Stimulated activated CD4-positive, alpha-beta T cell treated with anti-CD3 and anti-CD28 coated beads, Interleukin-1b, Interleukin-23, amount 100 ng/mL, for 1 hour (primary cell): ENCODE measurements at places on chromosomes 5 and 9.

DNA sequence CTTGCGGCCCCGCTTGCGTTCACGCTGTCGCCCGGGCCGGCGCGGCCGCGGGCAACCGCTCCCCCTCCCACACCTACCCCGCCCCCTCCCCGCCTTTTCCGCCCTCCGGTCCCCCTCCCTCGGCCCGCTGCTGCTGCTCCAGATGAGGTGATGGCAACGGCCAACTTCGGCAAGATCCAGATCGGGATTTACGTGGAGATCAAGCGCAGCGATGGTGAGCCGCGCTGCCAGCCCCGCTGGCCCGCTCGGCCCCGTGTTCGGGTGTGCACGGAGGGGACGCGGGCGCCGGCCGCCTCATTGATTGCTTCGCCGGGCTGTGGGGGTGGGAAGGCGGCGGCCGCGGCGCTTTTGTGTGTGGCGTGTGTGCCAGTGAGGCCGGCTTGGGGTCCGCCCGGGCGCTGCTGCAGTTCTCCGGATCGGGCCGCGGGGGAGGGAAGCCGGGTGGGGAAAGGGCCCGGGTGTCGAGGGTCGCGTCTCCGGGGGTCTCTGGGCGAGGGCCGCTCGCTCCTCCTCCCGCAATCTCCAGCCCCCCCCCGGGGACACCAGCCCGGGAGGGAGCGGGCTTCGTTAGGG lies 403 bp downstream of the KIF2A start:
- DNase-seq, result no peak

DNA sequence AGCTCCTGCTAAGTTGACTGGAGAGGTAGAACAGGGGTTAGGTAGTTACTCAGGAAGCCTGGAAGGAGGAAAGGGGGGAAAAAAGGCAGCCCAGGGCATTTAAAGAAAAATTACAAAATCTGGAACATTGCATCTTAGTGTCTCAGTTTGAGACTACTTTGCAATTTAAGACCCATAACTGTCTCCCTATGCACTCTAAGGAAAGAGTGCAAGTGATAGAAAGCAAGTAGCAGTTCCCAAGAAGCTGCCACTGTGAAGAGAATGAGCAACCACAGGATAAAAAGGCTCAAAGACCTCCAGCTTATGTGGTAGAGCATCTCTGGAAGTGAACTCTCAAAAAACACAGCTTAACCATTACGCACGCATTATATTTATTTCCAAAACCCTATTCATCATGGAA lies 141.8 kb downstream of the SLCO4C1 start:
- no peak for DNase-seq

GRCh38 chr5:62268792-62269191 lies 37.2 kb upstream of the KIF2A start:
- DNase-seq, result no peak

DNA sequence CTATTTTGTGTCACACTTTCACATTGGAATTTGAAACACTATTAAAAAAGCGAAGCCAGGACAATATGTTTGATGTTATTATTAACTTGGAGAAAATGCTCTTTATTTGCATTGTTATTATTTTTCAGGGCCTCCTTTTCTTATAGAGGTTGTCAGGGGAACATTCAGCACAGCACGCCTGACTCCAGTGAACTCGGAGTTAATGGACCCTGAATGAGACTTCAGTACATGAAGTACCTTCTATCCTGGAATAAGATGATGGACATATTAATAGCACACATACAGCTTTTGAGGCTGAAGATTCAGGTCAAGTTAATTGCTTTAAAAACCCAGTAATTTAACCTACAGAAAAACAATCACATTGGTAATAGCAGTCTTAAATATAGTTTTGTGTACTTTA lies 652.9 kb downstream of the SEMA5A start:
- DNase-seq, result no peak

- DNase-seq, result no peak
Measured at GRCh38 chr5:67195406-67196275, 958 bp downstream of the CD180 start.

DNA sequence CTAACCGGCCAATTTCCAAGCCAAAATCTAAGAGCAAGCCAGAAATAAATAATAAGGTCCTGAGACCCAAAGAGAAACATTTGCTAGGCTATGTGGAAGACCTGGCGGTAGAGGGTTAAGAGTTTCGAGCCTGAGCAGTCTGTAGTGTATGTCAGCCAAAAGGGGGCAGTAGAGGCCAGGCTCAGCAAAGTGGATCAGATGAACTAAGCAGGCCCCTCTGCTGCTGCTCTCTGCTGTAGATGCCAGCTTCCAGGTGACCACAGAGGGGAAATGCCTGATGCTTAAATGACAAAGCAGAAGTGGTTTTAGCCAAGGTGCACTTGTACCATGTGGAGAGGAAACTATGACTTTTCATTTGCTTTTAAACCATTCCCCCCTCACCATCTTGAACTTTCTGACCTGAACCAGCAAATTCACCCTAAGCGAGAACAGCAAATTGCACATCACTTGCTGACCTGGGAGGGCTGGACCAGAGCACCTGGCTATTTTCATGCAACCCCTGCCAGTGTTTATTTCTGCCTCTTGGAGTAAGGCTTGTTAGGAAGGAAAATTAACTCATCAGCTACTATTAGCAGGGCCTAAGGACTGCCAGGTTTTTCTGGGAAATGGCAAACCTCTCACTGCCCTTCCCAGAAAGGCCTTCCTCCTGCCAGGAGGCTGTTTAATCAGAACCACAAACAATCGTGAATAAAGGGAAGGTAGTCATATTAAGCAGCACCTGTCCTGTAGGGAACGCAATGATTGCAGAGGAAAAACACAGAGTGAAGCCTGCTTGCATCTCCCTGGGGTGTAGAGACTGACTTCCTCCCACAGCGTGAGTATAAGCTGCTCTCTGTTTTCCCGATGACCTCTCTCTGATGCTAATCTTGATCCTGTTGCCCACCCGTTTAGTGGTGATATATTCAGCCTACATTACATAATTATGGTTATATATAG lies 818.2 kb downstream of the TLR4 start:
- DNase-seq, result no peak

- DNase-seq, result no peak
Measured at GRCh38 chr9:17462869-17463464, 115.9 kb upstream of the SH3GL2 start.

- no peak for DNase-seq
Measured at GRCh38 chr5:165627548-165628170, 2122.2 kb downstream of the MAT2B start.

DNA sequence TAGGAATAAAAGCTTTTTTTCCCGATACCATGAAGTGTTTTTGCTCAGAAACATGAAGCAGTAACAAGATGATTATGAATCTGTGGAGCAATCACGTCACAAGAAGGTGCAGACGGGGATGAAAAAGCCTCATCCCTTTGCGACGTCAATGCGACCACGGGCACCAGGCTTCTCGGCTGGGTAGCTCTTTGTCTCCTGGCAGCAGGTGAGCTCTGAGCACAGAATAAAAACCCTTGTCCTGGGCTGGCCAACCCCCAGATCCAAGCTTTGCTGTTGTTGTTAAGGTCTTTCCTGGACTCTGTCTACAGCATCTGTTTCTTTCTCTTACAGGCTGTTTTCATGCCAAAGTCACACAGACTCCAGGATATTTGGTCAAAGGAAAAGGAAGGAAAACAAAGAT lies 113.8 kb downstream of the ANKRD18B start:
- DNase-seq, result no peak

DNA sequence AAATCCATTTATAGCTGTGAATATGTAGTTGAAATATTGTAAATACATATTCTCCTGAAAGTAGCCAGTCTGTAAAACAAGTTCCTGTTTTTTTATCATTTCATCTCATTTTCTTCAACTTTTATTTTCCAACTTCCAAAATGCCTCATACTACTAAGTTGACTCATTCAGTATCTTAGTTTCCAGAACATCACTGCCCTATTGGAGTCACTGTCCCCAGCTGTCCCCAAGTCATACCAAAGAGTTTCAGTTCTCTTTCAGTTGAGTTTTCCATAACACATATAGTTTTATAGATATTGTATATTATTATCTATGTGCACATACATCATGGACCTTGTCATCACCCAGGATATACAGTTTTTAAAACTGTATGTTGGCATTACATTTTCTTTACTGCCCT lies 261.7 kb downstream of the CDH12 start:
- no peak for DNase-seq

DNA sequence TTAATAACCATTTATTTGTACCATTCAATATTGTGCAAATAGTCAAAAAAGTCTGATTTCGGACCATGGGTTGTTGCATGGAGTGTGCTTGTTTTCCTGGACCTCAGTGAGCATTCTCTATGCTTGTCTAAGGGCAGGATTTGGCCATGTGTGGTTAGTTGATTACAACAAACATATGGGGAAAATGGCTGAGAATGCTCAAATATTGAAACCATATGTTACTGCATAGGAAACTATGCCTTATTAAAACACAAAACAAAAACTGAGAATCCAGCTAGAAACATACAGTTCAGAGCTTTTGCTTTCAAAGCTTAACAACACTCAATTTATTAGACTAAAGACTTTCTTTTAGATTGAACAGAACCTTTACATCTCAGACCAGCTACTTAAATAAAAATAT lies 928.3 kb downstream of the NR2F1-AS1 start:
- no peak for DNase-seq

DNA sequence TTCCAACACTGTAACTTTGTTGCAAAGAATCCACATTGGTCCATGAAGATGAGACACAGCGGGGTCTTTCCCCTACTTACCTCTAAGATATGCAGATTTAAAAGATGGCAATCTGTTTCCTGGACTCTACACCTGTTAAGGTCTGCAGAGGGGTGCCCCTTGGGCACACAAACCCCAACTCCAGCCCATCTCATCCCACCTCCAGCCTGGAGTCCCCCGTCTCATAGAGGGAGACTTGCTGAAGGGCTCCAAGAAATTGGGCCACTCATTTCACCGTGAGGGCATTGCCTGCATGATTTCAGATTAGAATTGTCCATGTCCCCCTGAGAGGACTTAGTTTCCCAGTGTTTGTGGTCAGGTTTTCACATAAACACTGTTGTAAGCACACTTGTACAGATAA lies 365.7 kb downstream of the IRX2 start:
- no peak for DNase-seq

GRCh38 chr5:18113721-18114120 lies 479.5 kb downstream of the TAF11L14 start:
- DNase-seq, result no peak

DNA sequence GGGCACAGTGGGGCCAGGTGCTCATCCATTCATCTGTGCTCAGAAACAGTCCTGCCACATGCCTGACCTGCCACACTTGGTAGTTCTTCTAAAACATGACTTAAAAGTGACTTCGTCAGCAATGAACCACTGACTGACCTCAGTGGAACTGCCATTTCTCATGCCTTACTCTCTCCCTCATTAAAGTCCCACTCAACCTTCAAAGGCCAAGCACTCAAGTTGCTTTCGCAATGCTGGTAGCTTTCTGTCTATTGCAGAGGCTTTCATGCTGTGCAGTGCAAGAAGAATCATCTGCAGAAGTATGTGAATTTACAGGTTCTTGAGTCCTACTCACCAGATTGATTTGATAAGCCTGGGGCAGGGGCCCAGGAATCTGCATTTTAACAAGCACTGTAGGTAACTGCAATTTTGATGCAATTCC lies 23.9 kb downstream of the B4GALT1 start:
- DNase-seq, result no peak

GRCh38 chr9:6149315-6149714 lies 66.3 kb upstream of the IL33 start:
- no peak for DNase-seq
